ENCODE measurements at places on chromosomes 12 and 14. TPM values are rescaled to one million over a fixed set of nuclear protein-coding genes. Genes with fewer than 3 reads are reported as not detected.
A peak's percentile ranks its signal among the peaks of the same experiment; 100 is the strongest.

Gene OR4N2
- total RNA-seq, result not detected

Gene EPYC
- not detected for total RNA-seq

Gene TBX3
- not detected for total RNA-seq

Gene DEPDC4
- 3.8 TPM for total RNA-seq

Gene BHLHE41
- total RNA-seq, result not detected

Gene PMCH
- 1.1 TPM for total RNA-seq

DNA sequence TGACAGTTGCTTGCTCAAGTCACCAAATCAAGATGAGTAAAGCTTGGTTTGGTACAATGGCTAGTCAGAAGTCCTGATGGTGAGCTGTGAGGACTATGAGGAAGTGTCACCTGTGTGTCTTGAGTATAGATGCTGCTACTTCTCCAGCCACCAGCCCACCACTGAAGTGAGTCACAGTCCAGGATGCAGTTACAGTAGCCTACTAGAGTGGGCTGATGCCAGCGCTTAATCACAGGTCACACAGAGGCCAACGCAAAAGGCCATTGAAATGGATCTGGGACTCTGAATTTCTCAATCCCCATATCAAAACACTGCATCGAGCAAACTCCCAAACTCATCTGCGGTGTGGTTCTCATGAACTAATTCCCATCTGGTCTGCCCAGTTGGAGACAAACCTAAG lies 223.1 kb downstream of the ANO6 start:
- no peak for DNase-seq

- no peak for DNase-seq
These were observed 19.4 kb downstream of the KRT85 start for GRCh38 chr12:52347551-52348510.

DNA sequence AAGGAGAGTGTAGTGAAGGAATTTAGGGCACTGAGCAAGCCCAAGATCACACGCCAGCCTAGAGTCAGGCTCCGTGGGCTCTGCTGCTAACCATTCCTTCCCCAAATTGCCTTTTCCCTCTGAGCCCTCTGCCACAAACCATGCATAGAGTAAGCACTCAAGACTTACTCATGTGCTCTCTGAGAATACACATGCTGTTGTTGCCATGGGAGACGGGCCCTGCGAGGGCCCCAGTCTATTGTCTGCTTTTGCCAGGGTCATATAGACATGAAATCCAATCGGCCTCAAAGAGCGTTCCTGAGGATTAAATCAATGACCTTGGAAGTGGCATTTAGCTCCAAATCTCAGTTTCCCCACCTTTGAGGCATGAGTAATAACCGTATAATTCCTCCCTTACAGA lies 48.7 kb upstream of the WSCD2 start:
- DNase-seq, result no peak

DNA sequence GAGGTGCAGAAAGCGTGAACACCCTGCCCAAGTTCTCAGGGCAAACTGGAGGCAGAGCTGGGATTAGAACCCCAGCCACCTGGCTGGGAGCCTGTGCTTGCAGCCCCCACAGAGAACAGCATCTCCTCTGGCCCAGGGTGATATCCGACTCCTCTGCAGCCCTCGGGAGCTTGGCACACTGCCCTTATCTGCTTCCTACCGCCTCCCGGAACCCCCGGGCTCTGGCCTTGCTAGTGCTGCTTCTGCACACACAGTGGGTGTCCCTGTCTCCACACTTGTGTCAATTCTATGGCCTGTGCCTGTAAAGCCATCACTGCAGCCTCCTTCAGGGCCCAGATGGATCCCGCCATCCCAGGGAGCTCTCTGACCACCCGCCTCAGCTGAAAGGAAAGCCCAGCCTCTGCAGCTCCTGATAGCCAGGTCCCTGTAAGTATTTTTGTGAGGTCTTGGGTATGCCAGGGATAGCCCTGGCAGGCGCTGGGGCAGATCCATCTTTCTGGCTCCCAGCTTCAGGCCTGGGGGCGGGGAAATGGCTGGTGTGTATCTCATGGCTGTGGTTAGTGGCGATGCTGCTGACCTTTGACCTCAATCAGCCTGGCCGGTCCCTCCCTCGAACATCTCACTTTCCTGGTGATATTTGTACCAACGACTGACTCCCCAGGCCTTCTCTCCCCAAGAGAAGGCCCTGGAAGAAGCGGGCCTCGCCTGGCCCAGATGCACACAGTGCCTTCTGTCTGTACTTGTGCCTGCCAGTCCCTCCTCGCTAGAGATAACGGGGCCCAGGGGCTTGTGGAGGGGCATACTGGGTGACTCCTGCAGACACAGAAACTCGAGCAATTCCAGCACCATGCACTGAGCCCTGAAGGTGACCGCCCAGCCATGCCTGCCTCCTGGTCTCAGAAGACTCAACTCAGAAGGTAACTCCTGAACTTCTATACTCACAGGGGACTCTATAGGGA lies 183.8 kb downstream of the CALM1 start:
- DNase-seq, result no peak

DNA sequence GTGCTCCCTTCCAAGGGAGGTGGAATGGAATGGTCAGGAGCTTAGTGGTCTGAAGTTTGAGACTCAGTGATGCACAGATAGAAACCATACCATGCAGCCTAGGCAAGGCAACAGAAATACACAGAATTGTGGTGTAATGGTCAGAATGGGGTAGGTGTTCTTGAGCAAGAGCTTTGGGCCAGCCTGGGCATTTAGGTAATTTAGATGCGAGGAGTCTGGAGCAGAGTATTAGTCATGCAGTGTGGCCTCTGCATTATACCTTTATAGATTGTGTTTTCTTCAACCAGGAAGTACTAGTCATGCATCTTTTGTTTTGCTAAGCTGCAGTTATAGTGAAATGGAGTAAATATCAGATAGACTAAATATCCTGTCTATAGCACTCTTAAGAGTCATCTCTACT lies 118.3 kb downstream of the DAAM1 start:
- no peak for DNase-seq

DNA sequence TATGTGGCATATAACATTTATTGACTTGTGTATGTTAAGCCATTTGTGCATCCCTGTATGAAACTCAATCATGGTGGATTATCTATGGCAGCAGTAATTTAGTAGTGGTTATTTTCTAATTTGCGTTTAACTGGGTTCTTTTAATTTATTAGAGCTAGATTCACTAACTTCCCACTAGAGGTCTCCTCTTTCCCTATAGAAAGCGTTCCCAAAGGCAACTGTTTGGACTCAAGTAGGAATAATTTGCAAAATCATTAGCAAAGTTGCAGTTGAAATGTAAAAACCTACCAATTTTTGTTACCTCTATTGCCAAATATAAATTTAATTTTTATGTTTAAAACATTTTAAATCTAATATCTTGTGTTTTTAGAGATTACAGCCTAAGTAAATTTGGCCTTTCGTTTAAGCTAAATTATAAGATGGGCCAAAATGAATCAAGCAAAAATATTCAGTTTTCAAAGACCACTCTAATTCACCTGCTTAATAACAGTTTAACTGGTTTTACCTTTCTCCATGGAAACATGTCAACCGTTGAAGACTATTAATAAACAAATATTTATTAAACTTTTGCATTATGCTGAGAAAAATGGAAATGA lies 6.0 kb downstream of the DMAC2L start:
- no peak for DNase-seq

GRCh38 chr14:24688030-24688658 lies 54.2 kb upstream of the GZMB start:
- DNase-seq, result no peak

DNA sequence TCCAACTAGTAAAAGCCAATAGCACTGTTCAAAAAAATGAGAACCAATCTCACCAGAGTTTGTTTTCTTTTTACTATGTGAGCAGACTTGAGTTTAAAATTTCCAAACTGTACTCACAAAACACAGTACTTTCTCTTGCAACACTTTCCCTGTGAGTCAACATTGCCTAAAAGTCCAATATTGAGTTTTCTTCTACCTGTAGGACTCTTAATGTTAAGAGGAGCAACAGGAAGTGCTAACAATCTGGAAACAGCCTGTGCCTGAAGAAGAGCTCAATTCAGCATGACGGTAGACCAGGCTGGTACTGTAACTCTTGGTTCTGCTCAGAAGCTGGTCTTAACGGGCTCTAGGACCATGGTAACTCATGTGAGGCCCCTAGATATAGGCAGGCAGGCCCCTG lies 144.3 kb downstream of the MED13L start:
- DNase-seq, result no peak

DNA sequence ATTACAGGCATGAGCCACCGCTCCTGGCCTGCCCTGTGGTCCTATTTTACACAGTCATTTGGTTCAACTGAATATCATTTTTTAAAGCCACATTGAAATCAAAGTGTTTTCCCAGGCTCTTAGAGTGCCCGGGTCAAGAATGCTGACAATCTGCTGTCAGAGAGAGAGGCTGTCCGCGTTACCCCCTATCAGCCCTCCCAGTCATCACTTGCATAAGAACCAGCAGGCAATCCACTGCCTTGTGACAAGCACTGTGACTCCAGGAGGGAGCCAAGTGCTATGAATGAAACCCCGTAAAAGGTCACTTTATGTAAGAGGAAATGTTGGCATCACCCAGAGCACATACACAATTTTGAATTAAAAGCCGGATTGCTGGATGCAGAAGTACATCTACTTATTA lies 13.5 kb downstream of the PHLDA1 start:
- no peak for DNase-seq

- DNase-seq, result no peak
These were observed 3.1 kb downstream of the DDIT3 start for GRCh38 chr12:57517187-57517586.

DNA sequence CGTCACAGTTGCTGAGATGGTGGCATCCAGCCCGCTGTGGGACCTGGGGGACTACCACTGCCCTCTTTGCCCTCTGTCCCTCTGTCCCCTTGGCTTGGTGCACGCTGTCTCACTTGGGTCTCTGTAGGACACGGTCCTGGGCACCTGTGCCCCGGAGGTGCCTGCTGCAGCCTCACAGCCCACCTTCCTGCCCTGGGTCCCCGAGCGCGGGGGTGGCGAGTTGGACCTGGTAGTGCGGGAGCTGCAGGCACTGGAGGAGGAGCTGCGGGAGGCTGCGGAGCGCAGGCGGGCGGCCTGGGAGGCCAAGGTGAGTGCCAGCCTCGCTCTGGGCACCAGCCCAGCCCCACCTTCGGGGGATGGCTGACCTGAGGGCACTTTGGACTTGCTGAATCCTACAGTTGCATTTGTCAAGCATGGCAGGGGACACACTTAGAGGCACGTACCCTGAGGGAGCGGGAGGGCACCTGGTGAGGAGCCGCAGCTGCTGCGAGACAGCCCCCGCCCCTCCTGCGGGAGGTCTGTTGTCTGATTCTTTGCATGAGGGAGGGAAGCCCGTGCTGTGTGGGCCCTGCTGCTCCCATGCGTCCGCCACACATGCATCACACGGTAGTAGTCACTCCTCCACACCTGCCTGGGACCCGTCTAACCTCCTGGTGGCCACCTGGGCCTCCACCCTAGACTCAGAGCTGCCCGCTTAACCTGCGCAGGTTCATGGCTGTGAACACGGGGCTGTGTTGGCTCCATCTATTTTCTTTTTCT lies 6.8 kb downstream of the TEDC1 start:
- no peak for DNase-seq

DNA sequence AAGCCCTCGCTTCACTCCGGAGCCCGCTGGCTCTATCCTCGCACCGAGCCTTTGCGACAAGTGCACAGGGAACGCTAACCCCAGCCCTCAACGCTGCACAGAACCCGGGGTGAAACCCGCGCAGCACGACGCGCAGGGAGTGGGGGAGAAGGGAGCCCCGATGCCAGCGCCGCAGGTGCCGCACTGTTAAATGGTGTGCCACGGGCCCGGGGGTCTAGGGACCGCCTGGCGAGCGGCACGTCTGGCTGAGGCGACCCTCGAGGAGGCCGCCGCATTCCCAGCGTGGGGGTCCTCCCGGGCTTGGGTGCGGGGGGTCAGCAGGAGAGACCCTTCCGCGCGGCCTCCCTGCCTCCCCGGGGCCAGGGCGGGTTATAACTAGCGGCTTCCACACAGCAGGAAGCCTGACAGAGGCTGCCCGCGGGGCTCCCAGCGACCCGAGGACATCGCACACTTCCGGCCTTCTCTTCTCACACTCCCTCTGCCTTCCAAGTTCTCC lies 23.8 kb upstream of the LRTM2 start:
- DNase-seq, result peak; percentile 64

GRCh38 chr14:99459481-99460100 lies 21.1 kb downstream of the SETD3 start:
- no peak for DNase-seq

GRCh38 chr14:75927564-75928087 lies 54.2 kb downstream of the TGFB3 start:
- no peak for DNase-seq

DNA sequence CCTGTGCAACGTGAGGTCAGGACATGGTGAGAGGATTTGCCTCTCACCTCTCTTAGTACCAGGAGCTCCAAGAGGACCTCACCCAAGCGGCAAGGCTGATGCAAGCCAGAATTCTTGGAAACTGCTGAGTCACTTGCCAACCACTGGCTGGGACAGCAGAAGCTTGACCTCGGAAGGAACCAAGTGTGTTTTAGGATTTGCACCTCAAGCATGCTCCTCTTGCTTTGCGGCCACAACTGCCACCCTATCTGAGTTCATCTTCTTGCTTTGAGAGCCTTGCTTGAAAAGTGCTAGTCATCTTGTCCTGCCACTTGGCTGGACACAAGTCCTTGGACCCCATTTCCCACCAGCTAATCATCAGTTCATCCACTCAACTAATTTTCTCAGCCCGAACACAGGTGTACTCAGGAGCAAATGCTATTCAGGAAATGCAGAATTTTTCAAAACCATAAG lies 195.8 kb downstream of the SLC25A21 start:
- no peak for DNase-seq

All from activated T-cell treated with anti-CD3 and anti-CD28 coated beads, Interleukin-2, amount 50 U/mL, for 72 hours (primary cell).